Fibroblast of skin of left biceps (primary cell): ENCODE measurements at places on chromosomes 2 and 18.

- no peak for DNase-seq
Measured at GRCh38 chr18:49754866-49755265, 58.5 kb downstream of the ACAA2 start.

DNA sequence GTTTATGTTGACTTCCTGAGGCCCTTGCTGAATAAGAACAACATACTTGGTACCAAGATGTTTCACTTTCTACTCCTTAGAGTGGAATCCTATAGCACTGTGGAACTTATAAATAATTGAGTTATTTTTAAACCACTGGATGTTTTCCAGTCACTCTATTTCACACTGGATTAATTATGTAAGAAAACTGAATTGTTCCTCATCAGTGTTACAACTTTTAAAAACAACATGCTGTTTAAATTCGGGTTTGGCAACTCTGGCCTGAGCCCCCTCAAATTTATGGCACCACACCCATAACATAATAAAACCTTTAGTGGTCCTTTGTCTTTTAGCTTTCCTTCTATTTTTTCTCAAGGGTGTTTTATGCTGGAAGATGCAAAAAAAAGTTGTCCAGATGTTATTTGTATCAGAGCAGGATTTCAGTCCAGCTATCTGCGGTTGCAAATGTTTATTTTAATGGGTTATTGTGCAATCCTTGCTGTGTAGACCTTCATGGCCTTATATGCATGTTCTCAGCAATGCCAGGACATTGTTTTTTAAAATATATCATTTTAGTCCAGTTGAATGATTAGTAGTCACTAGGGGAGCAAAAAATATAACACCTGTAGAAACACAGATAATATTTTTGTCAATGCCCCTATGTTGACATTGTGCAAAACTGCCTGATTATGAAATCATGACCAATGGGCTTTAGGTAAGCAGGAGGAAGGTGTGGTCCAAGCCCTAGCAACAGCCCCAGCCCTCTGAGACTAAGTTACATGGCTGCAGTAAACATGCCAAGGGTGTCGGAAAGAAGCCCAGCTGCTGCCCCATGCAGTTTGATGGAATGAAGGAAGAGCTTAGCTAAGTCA, 638.0 kb upstream of the ZEB2 start:
- DNase-seq = peak; percentile 82

- no peak for DNase-seq
Measured at GRCh38 chr2:144162652-144163051, 357.3 kb downstream of the ZEB2 start.

DNA sequence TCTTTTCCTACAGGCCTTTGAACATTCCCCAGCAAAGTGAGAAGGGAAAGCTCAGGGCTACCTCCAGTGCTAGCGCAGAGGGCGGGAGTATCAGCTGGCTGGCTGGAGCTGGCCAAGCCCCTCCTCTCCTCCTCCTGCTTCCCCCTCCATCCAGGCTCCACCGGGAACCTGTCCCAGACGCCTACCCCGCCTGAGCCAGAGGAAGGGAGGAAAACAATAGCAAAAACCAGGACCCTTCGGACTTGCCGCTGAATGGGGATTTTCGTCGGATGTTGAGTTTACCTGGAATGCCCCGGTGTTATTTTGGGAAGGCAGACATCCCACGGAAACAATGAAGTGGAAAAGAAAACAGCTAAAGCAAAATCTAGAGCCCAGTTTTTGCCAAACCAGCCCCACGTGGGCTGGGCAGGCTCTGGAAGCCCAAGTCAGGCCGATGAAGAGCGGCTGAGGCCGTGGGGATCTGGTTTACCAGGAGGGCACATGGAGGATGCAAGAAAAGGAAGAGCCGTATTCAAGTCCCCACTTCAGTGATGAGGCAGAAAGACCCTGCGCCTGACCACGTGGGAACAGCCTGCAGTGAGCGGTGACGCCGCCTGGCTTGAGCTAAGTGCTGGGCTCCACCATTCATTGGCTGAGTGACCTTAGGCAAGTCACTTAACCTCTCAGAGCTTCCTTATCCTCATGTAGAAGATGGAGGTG, 100.4 kb upstream of the LCLAT1 start:
- DNase-seq = no peak

GRCh38 chr2:105103481-105103880, 65.6 kb downstream of the MRPS9 start:
- no peak for DNase-seq

DNA sequence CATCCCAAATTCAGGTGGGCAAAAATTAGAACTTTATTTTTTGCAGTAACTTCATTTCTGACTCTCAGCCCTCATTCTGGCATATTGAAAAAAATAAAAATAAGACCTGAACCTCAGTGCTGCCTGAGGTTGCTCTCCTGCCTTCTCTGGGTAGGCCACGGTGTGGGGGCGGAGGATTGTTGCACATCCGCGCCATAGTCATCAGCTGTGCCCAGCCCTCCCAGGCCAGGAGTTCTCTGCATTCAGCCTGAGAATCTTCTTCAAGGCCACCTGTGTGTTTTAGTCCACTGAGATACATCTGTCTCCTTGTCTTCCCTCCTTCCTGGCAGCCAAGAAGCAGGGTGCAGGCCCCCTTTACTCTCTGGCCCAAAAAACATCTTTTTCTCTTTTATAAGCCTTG, 94.7 kb downstream of the ARMC9 start:
- no peak for DNase-seq

DNA sequence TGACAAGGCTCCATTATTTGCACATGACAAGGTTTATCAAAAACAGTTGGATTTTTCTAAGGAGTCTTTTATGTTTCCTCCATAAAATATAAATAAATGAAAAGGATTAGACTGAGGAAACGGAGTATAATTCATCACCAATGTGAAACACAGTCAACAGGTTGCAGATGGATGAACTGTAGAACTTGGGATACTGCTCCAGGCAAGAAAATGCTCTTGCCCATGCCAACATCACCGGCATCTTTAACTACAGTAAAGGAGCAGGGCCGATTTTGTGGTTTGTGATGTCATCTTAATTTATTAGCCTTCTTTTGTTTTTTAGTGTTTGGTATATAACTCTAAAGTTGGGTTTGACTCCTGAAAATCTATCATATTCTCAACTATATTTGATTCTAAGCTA, 577.3 kb downstream of the EPHA4 start:
- DNase-seq = no peak

DNA sequence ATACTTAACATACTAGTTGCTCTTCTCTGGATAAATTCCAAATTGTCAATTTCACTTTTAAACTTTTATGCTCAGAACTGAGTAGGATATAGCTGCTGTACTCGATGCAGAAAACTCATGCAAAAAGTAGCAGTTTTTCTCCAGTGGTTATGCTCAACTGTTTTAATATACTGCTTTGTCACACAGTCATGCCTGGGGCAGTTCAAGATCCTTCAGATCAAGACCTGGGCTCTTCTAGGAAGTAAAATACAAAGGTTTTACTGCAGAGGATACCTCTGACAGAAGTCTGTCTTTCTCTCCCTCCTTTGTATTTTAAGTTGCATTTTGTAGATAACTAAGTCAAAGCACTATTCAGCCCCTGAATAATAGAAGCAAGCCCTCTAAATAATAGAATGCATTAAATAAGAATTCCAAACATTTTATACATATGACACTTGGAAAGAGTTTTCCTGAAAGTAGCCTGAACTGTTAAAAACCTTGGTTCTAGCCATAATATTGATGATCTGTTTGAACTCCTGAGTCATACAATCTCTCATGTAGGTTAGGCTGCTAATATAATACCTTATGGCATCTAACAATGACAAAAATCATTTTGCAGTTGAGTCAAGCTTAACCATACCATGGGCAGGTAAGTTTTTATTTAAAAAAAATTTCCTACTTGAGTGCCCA, 183.3 kb upstream of the TRIB2 start:
- DNase-seq = no peak
